Stimulated activated CD8-positive, alpha-beta memory T cell treated with anti-CD3 and anti-CD28 coated beads, Interleukin-4, amount 100 ng/mL, for 1 hour (primary cell): ENCODE measurements at places on chromosomes 4 and X.

GRCh38 chr4:171785388-171785787 lies 27.8 kb upstream of the GALNTL6 start:
- no peak for DNase-seq

GRCh38 chrX:41025926-41026701 lies 59.1 kb upstream of the USP9X start:
- no peak for DNase-seq

GRCh38 chr4:3374667-3375066 lies 67.1 kb upstream of the HGFAC start:
- no peak for DNase-seq

DNA sequence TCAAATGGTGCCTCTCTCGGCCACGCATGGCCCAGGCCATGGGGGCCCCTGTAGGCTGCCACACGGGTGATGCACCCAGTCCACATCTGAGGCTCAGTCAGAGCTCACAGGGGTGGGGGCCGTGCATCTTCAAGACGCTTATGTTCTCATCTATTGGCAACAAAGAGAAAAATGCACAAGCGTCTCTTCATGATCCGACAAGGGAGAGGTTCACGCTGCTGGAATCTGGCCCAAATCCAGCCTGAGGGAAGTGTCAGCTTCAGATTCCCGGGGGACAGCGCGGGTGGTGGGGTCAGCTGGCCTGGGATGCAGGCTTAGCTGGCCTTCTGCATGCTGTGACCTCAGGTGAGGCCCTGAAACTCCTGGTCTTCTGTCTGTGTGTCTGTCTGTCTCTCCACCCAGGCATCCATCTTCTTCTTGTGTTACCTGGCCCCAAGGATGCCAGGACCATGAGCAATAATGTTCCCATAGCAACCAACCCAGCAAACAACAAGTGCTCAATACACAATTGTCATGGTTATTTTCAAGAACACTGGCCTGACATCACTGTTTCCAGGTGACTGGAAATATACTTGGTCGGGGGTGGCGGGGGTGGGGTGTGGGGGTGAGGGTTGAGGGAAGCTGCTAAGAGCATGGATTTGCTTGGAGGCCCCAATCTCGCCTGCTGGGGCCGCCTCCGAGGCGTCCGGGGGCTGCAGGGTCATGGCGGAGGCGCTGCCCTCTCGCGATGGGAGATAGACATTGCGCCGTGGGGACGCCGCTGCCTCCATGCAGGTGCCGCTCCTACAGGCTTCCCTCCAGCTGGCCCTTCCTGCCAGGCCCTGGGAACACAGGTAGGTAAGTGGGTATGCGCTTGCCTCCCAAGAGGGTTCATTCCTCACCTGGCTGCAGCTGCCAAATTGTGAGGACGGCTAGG lies 48.3 kb downstream of the ABLIM2 start:
- DNase-seq = no peak

GRCh38 chrX:41561045-41561444 lies 113.9 kb downstream of the NYX start:
- DNase-seq = no peak

DNA sequence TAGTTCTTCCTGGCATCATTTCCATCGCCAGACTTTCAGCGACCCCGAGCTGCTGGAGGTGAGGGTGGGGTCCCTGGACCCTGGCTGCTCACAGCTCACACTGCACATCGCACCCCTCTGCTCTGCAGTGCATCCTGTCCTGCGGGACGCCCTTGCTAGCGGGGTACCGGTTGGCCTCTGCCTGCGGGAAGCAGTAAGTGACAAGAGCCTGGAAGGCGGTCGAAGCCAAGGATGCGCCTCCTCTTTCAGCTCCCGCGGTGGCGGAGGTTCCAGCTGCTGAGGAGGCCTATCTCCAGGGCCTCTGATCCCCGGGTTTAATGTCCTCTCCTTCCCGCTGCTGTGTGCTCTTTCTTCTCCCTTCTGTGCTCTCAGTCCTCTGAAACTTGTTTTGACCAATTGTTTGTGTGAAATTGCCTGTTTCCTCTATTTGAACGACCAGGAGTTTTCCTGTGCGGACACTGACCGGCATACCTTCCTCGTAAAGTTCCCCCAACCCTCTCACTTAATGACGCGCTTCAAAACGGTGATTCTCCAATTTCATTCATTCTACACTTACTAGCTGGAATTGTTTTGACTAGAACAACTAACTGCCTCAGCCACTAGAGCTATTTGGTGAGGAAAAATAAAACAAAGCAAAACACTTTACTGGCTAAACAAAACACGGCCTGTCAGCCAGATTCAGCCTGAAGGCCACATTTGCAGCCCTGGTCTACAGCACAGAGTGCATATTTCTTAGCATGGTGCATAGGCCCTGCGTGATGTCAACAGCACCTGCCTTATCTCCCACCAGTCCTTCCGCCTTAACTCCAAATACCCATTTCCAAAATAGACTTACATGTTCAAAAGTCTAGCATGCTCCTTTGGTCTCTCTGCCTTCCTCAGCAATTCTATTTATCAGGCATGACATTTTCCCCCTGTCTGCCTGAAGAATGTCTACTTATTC lies 28.0 kb downstream of the MGAT4D start:
- DNase-seq = no peak

GRCh38 chr4:167622481-167623240 lies 388.4 kb upstream of the SPOCK3 start:
- no peak for DNase-seq

DNA sequence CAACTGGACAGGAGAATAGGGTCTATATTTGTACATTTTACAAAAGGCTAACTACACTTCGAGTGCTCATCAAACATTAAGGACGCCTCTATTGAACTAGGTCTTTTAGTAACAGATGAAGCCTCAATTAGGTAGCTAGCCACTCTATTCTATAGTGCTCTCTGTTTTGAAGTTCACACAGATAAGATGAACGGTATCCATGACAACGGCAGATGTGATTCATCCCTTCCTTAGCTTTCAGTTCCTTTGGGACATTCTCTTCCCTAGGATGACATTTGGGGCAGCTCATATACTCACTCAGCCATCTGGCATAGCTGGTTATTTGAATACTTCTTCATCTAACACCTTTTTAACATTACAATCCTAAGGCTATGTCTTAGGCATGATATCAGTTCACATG lies 62.4 kb upstream of the WDFY3 start:
- no peak for DNase-seq

GRCh38 chr4:171157462-171158082 lies 655.6 kb upstream of the GALNTL6 start:
- no peak for DNase-seq
